ENCODE measurements at places on chromosomes 6 and 20.

DNA sequence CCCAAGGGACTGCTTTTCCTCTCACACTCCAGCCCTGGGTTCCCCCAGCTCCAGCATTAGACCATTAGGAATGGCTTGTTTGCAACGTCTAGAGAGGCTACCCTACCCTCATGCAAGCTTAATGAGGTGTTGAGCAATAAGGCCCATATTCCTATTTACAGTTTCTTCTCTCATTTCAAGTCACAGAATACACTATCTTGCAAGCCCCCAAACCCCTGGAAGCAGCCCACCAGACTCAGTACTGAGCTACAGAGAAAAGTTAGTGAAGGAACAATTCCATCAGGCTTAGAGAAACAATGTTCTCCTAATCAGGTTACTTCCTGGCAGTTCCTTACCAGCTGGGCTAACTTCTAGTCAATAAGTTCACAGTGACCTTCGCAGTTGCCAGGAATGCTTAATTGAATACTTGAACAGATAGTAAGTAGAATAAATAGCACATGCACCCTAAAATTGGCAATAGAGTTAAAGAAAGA is 606.5 kb upstream of the NOX3 start:
- no peak for DNase-seq

DNA sequence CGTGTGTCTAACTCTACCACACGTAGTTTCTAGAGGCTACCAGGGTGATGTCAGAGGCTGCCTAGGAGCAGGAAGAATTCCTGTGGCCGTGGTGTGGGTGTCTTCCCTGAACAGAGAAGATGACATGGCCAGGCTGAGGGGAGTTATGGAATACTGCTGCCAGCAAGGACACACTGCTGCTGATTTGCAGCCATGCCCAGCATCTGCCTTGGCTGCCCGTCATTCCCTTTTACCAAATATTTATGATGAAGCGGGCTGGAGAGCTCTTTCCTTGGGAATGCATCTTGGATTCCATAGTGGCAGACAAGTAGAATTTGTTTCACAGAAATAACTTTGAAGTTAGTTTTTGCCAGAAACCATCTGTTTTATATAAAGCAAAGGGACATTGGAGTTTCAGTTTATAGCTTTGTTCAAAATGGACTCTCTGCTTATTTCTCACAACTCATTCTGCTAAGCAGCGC is 80.8 kb upstream of the VSTM2L start:
- no peak for DNase-seq

GRCh38 chr20:20548527-20549266 is 163.7 kb downstream of the RALGAPA2 start:
- DNase-seq, result no peak

DNA sequence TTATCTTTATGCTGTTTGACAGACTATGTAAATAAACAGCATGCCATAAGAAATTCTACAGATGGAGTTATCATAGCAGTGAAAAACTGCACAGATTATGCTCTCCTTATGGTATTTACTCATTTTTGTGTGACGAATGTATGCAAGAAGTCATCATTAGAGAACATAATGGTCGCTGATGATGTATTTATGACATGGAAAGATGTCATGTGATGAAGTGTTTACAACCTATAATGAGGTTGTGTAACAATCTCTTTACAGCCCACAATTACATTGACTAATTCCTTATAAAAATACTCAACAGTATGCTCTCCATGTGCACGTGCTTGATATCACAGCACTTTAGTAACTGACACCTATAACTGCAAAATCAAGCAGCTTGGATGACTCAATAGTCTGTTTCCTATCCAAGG is 192.4 kb downstream of the BMP2 start:
- no peak for DNase-seq

- peak; percentile 1 for DNase-seq
These were observed 4.3 kb downstream of the EEF1A2 start for GRCh38 chr20:63494420-63495166.

GRCh38 chr20:1900321-1900801 is 5.2 kb downstream of the SIRPA start:
- DNase-seq, result peak; percentile 54

DNA sequence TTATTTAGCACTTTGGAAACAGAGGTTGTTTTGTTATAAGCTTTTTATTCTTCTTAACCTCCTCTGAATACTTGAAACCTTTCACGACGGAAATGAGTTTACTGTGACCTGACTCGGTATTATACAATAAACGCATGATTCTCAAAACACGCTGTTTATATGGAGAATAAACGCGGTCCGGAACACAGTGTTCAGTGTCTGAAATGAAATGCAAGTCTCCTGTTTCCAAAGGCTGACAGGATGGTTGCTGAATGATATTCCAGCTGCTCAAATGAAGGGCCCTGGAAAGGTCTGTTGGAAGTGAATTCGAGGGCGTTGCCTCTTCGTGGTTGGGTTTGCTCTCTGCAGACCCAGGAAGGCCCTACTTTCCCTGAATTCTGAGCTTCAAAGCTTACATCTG is 83.4 kb downstream of the RSPH3 start:
- DNase-seq, result no peak

DNA sequence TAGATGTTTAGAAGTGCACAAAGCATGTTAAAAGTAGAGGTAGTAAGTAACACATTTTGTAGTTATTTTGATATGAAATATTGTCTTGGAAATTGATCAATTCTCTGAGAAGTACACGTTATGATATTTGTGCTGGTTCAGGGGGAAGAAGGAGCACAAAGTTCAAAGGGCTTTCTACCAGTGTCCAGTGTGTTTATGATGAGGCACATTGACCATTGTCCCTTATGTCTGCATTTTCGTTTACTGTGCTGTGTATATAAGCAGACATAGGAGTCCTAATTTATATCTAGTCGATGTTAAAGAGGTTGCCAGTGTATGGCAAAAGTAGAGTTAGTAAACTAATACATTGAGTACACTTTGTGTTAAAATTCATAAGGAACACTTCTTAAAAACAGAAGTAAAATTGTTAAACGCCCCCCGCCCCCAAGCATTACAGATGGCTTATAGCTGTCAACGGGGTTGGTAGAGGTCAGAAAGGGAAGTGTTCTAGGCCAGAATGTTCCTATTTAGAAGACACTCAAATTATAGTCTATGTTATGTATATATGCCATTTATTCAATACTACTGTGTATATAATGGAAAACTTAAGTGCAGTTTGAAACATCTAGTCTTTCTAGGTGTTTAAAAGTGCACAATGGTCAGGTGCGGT is 13.3 kb upstream of the HMGN4 start:
- DNase-seq, result no peak

- peak; percentile 64 for DNase-seq
These were observed 35.2 kb upstream of the HLA-G start for GRCh38 chr6:29792123-29793035.

GRCh38 chr6:70210462-70210861 is 92.4 kb downstream of the COL9A1 start:
- DNase-seq, result no peak

DNA sequence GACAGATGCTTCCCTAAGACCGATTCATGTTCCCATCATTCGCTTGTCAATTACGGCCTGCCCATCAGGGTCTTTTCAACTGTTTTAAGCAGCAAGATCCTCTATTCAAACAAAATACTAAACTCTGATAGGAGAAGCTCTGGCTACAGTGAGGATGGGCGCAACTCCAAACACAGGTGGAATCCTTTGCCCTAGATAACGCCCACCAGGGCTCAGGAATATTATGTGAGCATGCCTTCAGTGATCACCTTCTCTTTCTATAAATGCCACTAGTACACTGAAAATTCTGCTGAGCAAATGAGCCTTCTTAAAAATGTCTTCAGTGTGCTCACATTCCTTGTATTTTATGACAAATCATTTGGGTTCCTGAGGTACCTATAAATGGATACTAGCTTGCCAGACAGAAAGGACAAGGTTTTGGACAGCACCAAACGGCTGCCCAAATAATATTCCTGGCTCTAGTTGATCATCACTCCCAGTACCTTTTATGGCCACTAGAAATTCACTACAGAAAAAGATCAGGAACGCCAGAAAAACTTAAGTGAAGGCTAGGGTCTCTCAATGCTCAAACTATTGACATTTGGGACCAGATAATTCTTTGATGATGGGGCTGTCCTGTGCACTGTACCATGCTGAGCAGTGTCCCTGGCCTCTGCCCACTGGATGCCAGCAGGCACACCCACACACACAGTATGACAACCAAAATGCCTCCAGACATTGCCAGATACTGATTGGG is 13.1 kb downstream of the ZNF217 start:
- DNase-seq, result no peak

GRCh38 chr20:44296011-44296410 is 15.0 kb downstream of the FITM2 start:
- peak; percentile 16 for DNase-seq

- peak; percentile 92 for DNase-seq
These were observed at the start of gene BCL2L1 for GRCh38 chr20:31722257-31723068. Gene BCL2L1 (minus strand): TSS chr20:31722868. CDS start chr20:31722218, 650 bp downstream.

DNA sequence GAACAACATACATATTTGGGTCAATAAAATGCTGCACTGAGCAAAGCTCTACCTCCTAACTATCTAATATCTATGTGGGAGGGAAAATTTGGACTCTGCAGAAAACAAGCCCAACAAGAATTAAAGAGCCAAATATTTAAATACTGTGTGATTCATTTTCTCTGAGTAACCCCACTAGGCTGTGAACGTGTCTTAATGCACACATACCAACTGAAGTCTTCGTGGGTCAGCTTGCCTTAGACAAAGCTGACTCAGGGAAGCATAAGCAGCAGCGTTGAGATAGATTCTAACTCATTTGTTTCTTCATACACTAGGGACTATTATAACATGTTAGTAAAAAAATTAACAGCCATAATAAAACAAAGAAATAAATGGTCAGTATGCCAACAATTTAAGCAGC is 114.3 kb downstream of the GJA1 start:
- DNase-seq, result no peak

GRCh38 chr6:107625264-107625663 is 135.3 kb downstream of the SOBP start:
- DNase-seq, result no peak

DNA sequence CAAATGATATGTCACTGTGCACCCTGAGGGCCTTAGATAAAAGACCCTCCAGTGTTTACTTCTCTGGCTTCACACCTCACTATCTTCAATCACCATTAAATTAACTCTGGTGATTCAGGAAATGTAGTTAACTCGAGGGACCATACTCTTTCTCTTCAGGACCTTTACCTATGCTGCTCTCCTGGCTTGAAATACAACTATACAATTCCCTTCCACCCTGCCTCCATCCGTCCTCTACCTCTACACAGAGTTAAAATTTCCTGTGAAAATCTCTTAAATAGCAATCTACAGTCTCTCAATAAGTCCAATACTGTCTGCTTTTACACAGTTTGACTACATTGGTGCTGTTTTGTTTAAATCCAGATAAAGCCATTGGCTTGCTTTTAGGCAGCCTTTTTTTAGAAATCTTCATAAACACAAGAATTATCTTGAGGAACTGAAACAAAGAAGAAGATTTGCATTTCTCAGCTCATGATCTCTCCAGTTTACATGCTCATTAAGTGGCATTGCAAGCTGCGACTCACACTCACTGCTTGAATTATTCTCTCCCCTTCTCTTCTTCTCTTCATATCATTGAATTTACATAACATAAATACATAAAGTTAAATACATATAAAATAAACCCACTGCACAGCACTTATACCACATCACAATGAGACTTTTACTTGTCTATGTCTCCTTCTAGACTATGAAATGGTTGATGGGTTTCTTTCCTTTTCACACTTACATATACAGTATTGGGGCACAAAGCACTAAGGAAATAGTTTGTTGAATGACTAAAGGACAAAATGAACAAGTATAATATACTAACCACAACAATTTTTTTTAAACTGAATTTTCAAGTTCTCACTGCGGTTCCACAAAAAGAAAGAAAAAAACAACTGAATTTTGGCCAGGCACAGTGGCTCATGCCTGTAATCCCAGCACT is 239.0 kb upstream of the KCNQ5 start:
- DNase-seq, result no peak

DNA sequence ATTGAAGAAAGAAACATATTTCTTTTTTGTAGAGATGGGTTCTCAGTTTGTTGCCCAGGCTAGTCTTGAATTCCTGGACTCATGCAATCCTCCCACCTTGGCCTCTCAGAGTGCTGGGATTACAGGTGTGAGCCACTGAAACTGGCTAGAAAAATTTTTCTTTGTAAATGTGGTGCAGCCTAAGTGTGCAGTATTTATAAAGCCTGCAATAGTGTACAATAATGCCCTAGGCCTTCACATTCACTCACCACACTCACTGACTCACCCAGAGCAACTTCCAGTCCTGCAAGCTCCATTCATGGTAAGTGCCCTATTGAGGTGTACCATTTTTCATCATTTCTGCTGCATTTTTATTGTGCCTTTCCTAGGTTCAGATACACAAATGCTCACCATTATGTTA is 31.4 kb downstream of the NHSL1 start:
- DNase-seq, result no peak

- DNase-seq, result peak; percentile 24
These were observed 548.9 kb downstream of the QKI start for GRCh38 chr6:163963205-163964120.

DNA sequence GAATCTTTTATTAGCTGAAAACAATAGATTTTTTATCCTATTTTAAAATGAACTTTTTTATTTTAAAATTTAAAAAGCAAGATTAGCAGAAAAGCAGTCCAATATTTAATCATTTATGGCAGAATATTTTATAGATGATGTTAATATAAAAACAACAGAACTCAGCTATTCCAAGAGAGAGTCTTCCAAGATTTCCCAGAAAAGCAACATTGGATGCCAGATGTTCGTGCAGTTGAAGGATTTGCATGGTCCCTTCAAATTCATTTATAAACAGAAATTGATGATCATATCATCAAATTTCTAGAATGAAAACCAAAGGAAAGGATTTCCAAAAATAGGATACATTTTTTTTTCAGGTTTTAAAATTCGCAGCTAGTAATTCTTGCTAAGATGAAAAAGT is 25.4 kb upstream of the CNKSR3 start:
- DNase-seq, result no peak

- DNase-seq, result no peak
These were observed 50.8 kb upstream of the SMLR1 start for GRCh38 chr6:130776287-130776925.

- no peak for DNase-seq
These were observed 37.1 kb upstream of the B4GALT5 start for GRCh38 chr20:49750611-49751396.

DNA sequence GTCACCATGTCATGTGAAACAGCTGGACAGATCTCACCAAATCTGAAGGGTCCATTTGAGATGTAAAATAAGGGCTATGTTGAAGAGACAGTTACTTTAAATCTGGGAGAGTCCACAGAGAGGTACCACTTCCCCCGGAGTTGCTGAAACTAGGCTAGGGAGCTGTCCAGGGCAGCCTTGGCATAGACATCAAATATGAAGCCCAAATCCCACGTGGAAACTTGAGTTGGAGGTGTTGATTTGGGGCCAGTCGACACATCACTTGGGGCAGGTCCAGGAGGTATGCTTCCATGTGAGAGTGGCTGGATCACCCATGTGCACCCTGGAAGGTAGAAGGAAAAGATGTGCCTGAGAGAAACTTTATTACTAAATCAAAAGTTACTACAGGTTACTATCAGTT is 12.0 kb upstream of the SERPINB9 start:
- no peak for DNase-seq

- DNase-seq, result peak; percentile 70
These were observed 176.4 kb downstream of the ARID1B start for GRCh38 chr6:156953479-156954146.

GRCh38 chr6:225121-225721 is 67.1 kb upstream of the DUSP22 start:
- no peak for DNase-seq

- DNase-seq, result no peak
These were observed at the start of gene TRIM31 for GRCh38 chr6:30113003-30113759. Gene TRIM31 (minus strand): TSS chr6:30113090. CDS start chr6:30112805, 285 bp downstream.

- DNase-seq, result no peak
These were observed 44.8 kb upstream of the SLC17A4 start for GRCh38 chr6:25709761-25710160.

GRCh38 chr20:21269772-21270171 is 33.4 kb upstream of the XRN2 start:
- DNase-seq, result no peak
